ENCODE measurements at places on chromosomes 3 and 15. TPM values are rescaled to one million over a fixed set of nuclear protein-coding genes. Genes with fewer than 3 reads are reported as not detected.

The FBXW12 gene
- total RNA-seq = not detected

The AGBL1 gene
- total RNA-seq = not detected

The MAP1A gene
- total RNA-seq = 15.0 TPM

The SLC22A14 gene
- not detected for total RNA-seq

The SCAANT1 gene
- not detected for total RNA-seq

The TIGIT gene
- total RNA-seq = 3.6 TPM

The EID1 gene
- total RNA-seq = 88.1 TPM

The STAC gene
- total RNA-seq = not detected

The MINAR1 gene
- total RNA-seq = 0.88 TPM

The STX19 gene
- total RNA-seq = not detected

The P2RY1 gene
- total RNA-seq = 0.34 TPM

The LRRC34 gene
- 1.9 TPM for total RNA-seq

The WNT7A gene
- 0.20 TPM for total RNA-seq

The SEMA4B gene
- total RNA-seq = 30.7 TPM

The CCPG1 gene
- total RNA-seq = 26.2 TPM

The APOD gene
- 1.4 TPM for total RNA-seq

The SYNPR gene
- not detected for total RNA-seq

The BLOC1S6 gene
- 40.9 TPM for total RNA-seq

The PTH1R gene
- not detected for total RNA-seq

The OR5K4 gene
- not detected for total RNA-seq

The C2CD4A gene
- total RNA-seq = not detected

The GABRB3 gene
- total RNA-seq = not detected

The TRIM42 gene
- total RNA-seq = not detected

The TMEM158 gene
- total RNA-seq = 0.15 TPM

The CCR9 gene
- not detected for total RNA-seq

The ZNF662 gene
- total RNA-seq = 0.54 TPM

The SAMD7 gene
- total RNA-seq = not detected

The CKMT1B gene
- total RNA-seq = 0.32 TPM

The TGM5 gene
- total RNA-seq = 0.20 TPM

The CCR8 gene
- 11.3 TPM for total RNA-seq

The ACVR2B gene
- 7.5 TPM for total RNA-seq

The GRAMD1C gene
- total RNA-seq = 0.51 TPM

The GOLGA8T gene
- total RNA-seq = not detected

The PTPRG gene
- total RNA-seq = 2.1 TPM

The CPA3 gene
- total RNA-seq = not detected

The SLC9A9 gene
- total RNA-seq = 19.3 TPM

The DZIP3 gene
- 9.8 TPM for total RNA-seq

The KCNH8 gene
- total RNA-seq = not detected

The CFAP100 gene
- total RNA-seq = not detected

The C3orf70 gene
- 0.05 TPM for total RNA-seq

The PRTG gene
- total RNA-seq = not detected
